ENCODE measurements at places on chromosomes 1 and 21.

DNA sequence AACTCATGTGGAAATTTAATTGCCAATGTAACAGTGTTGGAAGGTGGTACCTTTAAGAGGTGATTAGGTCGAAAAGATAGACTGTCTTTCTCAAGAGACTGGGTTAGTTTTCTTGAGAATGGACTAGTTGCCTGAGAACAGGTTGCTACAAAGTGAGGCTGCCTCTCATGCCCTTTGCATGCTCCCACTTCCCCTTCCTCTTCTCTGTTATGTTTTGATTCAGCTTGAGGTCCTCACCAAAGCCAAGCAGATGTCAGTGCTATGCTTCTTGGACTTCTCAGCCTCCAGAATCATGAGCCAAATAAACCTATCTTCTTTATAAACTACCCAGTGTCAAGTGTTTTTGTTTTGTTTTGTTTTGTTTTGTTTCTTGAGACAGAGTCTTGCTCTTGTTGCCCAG, 187.0 kb upstream of the RUNX1 start:
- no peak for DNase-seq

GRCh38 chr1:117933769-117934168, 4.2 kb downstream of the WDR3 start:
- DNase-seq = no peak

- DNase-seq = no peak
Observed at GRCh38 chr1:228871314-228872061, 136.2 kb downstream of the RHOU start.

GRCh38 chr1:222643606-222643937, 25.7 kb downstream of the MIA3 start:
- peak; percentile 47 for DNase-seq

DNA sequence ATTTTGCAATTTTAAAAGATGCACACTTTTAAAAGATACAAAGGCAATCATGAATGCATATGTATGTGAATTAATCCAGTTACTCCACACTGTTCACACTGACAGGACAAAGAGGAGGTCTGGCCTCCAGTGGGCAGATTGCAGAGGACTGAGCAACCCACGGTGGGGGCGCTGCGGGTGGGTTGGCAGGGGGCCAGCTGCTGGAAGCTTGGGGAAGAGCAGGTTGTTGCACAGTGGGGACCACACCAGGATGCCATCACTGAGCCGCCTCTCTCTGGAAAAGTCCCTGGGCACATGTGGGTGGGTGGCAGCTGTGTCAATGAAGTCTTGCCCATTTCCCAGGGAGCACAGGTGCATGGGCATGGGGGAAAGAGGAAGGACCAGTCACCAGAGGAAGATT, 12.7 kb upstream of the PADI4 start:
- no peak for DNase-seq

DNA sequence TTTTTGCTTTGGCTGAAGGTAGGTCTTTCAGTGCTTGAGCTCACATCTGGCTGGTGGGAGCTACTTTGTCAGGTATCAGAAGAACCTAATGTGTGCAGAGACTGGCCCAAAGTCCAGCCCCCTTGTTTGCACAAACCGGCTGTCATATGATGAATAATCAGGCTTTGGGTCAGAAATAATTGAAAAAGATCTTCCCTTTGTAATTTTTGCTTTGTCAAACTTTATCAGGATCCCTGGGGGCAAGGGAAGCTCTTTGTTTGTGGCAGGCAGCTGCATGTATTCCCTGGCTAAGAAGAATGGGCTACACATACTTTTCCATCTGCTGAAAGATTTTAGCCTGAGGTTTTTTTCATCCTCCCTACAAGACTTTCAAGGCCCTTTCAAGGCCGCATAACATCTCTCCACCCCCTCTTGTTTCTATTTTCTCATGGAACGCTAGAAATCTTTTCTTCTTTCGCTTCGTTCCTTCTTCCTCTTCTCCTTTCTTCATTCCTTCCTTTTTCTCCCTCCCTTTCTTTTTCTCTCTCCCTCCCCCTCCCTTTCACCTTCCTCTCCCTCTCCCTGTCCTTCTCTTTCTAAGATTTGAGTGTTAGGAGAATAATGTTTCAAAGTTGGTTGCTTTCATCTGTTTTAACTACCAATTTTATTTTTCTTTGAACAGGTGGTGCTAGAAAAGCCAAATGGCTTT, 25.5 kb downstream of the TUFT1 start:
- DNase-seq = no peak

GRCh38 chr1:45243476-45244343, 37.3 kb upstream of the ZSWIM5 start:
- DNase-seq = no peak
